ENCODE measurements at places on chromosomes 12 and 14. TPM values are rescaled to one million over a fixed set of nuclear protein-coding genes. Genes with fewer than 3 reads are reported as not detected.

GRCh38 chr14:94581127-94581999 lies at the start of gene SERPINA5:
SERPINA5 (plus strand) TSS chr14:94581426; CDS start chr14:94587363, 5,937 bp downstream.
- H3K27ac ChIP-seq: peak within 1 kb of the TSS; percentile 69
- peak; percentile 44 for DNase-seq
- no peaks in the 10 kb centered on the region for H3K36me3 ChIP-seq
- H3K4me3 ChIP-seq: no peak within 1 kb of the TSS

- H3K27ac ChIP-seq: no peak overlapping the region
- H3K27me3 ChIP-seq: no peaks in the 10 kb centered on the region
- H3K36me3 ChIP-seq: no peaks in the 10 kb centered on the region
- no peak for DNase-seq
- H3K4me1 ChIP-seq: peaks cover 4% of the 10 kb centered on the region
Measured at GRCh38 chr14:20751963-20752562, 6.4 kb downstream of the EDDM3A start.

CIROP gene
- not detected for total RNA-seq

TSPAN9 gene
- 8.8 TPM for total RNA-seq

PPM1H gene
- 0.46 TPM for total RNA-seq

PLEKHG7 gene
- total RNA-seq: not detected

Measured in gastrocnemius medialis (tissue), 4 donors.